ENCODE measurements at places on chromosomes 11 and 22.

- DNase-seq: no peak
These were observed 67.6 kb upstream of the AMPD3 start for GRCh38 chr11:10387206-10388083.

DNA sequence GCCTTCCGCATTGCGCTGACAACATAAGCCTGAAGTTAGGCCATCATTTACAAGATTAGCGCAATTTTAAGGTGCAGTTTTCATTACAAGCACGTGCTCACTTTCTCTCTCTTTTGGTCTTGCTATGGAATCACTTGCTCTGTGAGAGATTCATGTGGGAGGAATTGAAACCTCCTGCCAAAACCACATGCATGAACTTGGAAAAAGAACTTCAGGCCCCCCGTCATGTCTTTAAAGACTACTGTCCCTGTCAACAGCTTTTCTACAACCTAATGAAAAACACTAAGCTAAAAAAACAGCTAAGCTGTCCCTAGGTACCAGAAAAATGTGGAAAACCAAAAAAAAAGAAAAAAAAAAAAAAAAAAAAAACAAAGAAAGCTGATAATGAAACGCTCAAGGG lies 1707.6 kb upstream of the RAG2 start:
- no peak for DNase-seq

- DNase-seq: no peak
These were observed 7.6 kb upstream of the LMO2 start for GRCh38 chr11:33899400-33900037.

- DNase-seq: no peak
These were observed 75.6 kb downstream of the IGLL1 start for GRCh38 chr22:23504516-23504915.

GRCh38 chr11:14249121-14249963 lies 109.6 kb downstream of the RRAS2 start:
- DNase-seq: no peak

GRCh38 chr11:28976012-28976800 lies 868.0 kb downstream of the METTL15 start:
- DNase-seq: no peak

DNA sequence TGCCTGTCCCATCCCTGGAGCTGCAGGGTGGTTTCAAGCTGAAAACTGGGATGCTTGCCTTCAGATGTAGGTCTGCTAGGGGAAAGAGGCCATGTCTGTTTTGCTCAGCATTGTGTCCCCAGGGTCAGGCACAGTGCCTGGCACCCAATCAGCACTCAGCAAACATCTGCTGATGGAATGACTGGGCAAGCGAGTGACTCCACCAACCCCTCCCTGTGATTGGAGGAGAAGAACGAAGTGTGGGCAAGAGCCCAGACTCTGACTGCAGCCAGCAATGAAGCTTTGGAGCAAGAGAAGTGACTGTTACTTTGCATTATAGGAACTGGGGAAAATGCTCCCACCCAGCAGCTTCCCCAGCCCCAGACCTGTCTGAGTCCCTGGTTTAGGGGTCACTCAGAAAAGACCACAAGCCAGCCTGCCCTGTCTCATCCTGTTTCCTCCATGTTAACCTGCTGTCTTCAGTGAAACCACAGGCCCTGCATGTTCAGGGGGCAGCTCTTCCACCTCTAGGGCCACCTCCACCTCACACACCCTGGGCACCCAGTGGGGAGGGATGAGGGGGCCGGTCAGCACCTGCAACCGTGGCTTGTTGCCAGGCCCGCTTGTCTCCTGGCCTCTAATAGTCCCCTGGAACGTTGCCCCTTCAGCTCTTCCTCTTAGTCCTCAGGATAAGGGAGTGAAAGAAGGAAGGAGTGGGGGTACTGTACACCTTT lies 147.4 kb downstream of the TRIM29 start:
- DNase-seq: no peak

GRCh38 chr22:22158207-22158816 lies 86.3 kb upstream of the VPREB1 start:
- DNase-seq: no peak

- DNase-seq: no peak
These were observed 11.0 kb downstream of the SULT4A1 start for GRCh38 chr22:43851058-43851978.

GRCh38 chr11:27489092-27489491 lies 16.5 kb upstream of the LGR4 start:
- DNase-seq: no peak

- DNase-seq: no peak
These were observed 359.5 kb downstream of the INSC start for GRCh38 chr11:15473954-15474837.

DNA sequence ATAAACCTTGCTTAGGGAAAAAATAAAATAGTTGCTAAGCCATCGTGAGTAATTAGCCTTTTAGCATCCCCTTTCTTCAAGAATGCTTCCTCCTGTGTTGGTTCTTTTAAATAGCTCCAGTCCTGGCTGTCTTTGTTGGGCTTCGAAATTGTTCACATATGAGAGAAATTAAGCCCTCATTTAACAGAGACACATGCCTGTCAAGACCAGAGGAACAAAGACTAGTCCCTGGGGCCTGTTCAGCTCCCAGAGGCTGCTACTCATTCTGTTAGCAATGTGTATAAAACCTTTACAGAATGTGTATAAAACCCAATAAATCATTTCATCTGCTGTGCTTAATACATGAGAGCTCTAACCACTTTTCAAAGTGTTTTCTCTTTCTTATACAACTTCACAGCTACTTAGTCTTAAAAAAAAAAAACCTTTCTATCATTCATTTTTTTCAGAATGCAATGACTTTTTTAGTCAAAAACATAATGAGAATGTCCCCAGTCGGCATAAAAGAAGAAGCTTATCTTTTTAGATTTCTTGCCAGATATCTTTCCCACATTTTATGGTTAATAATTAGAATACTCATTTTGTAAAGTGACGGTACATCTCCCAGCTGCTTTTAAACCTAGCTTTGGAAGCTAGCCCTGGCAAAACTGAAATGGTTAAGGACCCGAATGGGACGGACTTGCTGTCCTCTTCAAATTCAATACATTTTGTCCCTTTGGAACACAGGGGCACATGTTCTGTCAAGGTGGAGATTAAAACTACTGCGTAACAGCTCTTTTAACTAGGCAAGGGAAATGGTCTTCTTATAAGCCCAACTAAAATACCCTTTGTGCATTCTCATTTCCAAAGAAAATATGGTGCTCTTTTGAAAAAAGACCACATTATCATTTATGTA lies 186.1 kb downstream of the SOX6 start:
- no peak for DNase-seq

GRCh38 chr11:8503910-8504364 lies 90.1 kb downstream of the STK33 start:
- no peak for DNase-seq

- no peak for DNase-seq
These were observed 76.2 kb upstream of the ARHGAP32 start for GRCh38 chr11:129268371-129268770.

GRCh38 chr11:37370817-37371216 lies 772.8 kb upstream of the RAG2 start:
- DNase-seq: no peak
